ENCODE measurements at places on chromosomes 16 and 17. TPM values are rescaled to one million over a fixed set of nuclear protein-coding genes. Genes with fewer than 3 reads are reported as not detected.

Gene SEC14L1
- 13.5 TPM for total RNA-seq

DNA sequence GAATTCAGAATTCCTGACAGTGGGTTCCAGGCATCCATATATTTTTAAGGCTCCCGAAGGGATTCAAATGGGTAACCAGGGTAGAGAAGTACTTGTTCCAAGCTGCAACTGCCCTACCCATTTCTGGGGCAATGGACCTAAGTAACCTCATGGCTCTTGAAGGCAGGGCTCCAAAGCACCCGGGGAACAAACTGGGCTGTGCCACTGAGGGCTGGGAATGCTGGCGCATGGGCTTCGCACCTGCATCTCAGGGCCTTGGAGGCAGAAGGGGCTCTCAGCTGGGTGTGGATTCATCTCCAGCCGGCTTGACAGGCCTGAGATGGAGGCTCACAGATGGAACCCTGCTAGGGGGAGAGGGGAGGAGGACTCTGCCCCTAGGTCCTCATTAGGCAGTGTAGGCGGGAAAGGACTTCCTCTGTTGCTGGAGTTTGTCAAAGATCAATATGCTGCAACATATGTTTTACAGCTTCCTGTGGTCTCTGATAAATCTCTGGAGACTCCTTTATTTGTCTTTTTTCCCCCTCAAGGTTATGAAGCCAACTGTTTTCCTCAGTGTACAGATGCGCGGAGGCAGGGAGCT lies 232.3 kb upstream of the NLRP1 start:
- no peak overlapping the region for H3K4me3 ChIP-seq
- H3K27me3 ChIP-seq: no peaks in the 10 kb centered on the region
- H3K36me3 ChIP-seq: no peaks in the 10 kb centered on the region
- no peak for DNase-seq
- H3K4me1 ChIP-seq: no peaks in the 10 kb centered on the region

DNA sequence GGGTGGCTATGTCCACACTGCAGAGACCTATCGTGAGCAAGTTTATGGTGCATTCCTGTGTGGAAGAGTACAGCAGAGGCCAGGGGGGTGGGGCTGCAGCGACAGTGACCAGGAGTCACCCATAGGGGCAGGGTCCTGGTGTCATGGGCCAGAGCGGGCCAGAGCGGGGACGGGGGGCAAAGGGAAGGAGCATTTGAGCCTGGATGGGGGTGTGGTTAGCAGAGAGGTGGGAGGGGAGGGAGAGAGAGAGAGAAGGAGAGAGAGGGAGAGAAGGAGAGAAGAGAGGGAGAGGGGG lies 17.8 kb downstream of the JPH3 start:
- no peak overlapping the region for H3K27ac ChIP-seq
- H3K36me3 ChIP-seq: no peaks in the 10 kb centered on the region
- no peaks in the 10 kb centered on the region for H3K4me1 ChIP-seq
- DNase-seq: no peak
- H3K4me3 ChIP-seq: no peak overlapping the region

- peak overlapping the region; percentile 68 for H3K27ac ChIP-seq
- peaks cover 90% of the 10 kb centered on the region for H3K4me1 ChIP-seq
- no peak for DNase-seq
- H3K27me3 ChIP-seq: no peaks in the 10 kb centered on the region
- H3K4me3 ChIP-seq: no peak overlapping the region
Measured at GRCh38 chr17:57453841-57454425, 197.6 kb downstream of the MSI2 start.

GRCh38 chr16:52203096-52203495 lies 343.8 kb downstream of the TOX3 start:
- no peak for DNase-seq
- no peak overlapping the region for H3K4me3 ChIP-seq
- no peaks in the 10 kb centered on the region for H3K36me3 ChIP-seq
- H3K27ac ChIP-seq: no peak overlapping the region

Data from thymus (tissue), 14 donors.